SW480 (cell line): ENCODE measurements at places on chromosomes 12 and 14.

- DNase-seq, result no peak
These were observed 31.6 kb downstream of the NDUFA12 start for GRCh38 chr12:94971923-94972322.

DNA sequence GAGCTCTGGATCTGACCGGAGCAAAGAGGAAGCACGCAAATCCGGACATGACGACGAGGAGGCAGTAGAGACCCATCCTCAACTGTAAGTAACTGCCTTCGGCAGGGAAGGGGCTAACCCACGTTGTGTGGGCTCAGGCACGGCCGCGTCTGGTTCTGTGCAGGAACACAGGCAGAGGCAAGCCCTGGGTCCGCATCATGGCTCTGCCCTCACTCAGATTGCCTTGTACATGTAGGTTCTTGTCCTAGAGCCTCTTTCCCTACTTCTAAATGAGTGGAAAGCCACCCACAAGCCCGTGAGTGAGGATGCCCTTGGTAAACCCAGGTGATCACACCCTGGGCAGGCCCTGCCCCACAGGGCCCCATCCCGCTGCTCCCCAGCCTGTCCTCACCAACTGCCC, 8.9 kb upstream of the RPLP0 start:
- DNase-seq, result no peak

- DNase-seq, result no peak
These were observed 180.9 kb downstream of the CHST11 start for GRCh38 chr12:104637604-104638003.

- no peak for DNase-seq
These were observed 251.4 kb downstream of the MSRB3 start for GRCh38 chr12:65529771-65530435.

DNA sequence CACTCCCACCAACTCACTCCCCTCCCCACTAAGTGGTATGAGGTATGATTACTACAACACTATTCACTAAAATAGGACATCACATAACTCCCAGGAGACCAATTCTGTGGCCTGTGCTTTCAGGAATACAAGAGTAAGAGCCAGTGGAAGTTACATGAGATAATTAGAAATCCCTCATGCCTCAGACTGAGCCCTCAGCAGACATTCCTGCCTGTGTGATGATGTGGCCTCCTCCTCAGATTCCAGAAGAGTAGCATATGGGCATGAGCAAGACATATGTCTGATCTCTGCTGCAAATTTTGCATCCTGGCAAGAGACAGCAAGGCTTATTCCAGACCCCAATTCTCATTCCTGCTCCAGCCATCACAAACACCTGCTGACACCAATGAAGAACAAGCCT, 46.0 kb upstream of the BMP4 start:
- DNase-seq, result no peak

DNA sequence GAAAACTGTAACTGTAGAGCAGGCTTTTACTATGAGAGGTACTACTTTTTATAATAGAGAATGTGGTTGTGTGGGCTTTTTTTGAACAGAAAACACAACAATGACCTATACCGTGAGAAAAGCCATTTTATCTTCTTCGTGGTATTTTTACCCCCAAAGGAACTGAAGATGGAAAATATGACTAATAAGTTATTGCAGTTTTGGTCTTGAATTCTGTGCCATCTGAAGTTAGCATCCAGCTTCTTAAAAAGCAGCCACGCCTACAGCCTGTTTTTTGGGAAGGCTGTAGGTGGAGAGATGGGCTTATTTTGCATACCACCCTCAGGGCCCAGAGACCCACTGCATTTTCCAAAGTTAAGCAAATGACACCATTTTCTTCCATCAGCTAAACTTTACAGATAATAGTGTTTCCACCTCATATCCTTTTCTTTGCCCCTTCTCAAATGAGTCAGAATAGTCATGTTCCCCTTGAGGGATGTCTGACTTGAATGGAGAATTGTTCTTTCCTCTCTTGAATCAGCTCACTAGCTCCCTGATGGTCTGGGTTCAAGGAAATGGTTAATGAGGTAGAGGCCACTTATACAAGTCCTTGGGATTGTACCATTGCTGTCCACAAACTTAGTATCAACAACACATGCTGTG, 53.0 kb downstream of the TBC1D30 start:
- no peak for DNase-seq

DNA sequence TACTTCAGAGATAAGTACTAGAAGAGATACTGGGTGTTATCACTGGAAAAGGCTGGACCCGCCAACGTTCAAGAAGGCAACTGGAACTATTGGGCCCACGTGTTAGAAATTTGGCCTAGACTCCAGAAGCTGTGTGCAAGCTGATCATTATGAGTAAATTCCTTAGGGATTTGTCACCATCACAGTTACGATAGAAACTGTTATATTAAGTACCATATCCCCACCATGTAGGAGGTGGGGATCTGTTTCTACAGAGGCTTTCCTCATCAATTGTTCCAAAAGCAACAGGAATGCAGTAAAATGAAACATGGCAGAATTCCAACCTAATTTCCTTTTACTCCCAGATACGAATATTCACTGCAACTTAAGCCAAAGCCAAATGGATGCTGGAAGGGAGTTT, 170.7 kb downstream of the NOVA1 start:
- no peak for DNase-seq

- DNase-seq, result no peak
These were observed 25.7 kb downstream of the SPTSSA start for GRCh38 chr14:34436118-34436905.

- DNase-seq, result no peak
These were observed 102.3 kb downstream of the SLC25A47 start for GRCh38 chr14:100425429-100425827.

GRCh38 chr12:122030424-122031035, 8.8 kb downstream of the BCL7A start:
- no peak for DNase-seq

GRCh38 chr12:107679336-107679735, 6.3 kb upstream of the PWP1 start:
- no peak for DNase-seq
